ENCODE measurements at places on chromosomes 5 and 9.

DNA sequence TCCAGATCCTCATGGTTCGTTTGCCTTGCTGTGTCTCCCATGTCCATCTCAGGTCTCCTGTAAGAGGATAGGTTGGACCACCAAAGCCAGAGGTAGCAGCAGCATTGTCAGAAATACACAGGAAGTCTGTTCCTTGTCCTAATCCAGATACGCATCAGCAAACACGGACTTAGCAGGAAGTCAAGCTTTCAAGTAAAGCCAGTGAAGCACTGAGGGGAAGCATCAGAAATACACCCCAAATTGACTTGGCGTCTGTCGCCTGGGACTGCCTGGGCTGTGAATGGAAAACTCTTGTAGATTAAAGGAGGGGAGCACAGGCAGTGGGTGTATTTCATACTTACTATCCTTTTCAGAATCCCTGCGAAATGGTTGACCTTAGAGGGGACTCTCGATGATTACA lies 171.3 kb downstream of the PSAT1 start:
- no peak for DNase-seq

GRCh38 chr5:4540375-4541173 lies 599.6 kb upstream of the ADAMTS16 start:
- no peak for DNase-seq

DNA sequence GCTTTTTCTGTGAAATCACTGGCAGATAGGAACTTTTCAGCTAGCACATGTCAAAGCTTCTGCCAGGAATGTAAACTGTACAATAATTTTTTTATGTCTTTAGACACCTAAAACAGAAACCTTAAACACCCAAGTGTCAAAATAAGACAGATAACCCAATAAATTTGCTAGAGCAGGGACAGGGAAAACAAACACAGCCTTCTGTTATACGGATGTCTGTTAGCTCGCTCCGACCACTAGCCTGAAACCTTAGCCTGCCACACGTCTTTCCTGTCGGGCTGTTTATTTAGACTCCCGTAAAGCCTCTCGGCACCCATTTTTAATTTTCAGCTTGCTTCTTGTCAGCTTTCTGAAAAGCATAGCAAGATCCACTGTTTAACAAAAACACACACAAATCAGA lies 355.4 kb upstream of the SLC24A2 start:
- DNase-seq: no peak

DNA sequence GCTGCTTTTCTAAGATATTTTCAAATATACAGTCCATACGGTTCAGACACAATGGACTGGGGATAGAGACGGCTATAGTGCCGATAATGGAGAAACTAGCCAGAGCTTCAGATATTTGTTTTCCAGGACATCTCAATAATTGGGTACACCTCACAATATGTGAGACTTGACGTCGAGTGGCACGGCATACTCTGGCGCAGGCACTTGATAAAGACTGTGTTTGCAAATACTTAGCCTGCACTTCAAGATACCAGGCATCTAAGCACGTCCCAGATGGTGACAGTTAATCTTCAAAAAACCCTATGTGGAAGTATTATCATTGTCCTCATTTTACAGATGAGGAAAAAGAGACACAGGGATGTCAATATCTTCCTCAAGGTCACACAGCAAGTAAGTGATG lies 48.5 kb downstream of the SEMA5A start:
- no peak for DNase-seq

GRCh38 chr9:106964329-106964728 lies 101.4 kb downstream of the ZNF462 start:
- no peak for DNase-seq

DNA sequence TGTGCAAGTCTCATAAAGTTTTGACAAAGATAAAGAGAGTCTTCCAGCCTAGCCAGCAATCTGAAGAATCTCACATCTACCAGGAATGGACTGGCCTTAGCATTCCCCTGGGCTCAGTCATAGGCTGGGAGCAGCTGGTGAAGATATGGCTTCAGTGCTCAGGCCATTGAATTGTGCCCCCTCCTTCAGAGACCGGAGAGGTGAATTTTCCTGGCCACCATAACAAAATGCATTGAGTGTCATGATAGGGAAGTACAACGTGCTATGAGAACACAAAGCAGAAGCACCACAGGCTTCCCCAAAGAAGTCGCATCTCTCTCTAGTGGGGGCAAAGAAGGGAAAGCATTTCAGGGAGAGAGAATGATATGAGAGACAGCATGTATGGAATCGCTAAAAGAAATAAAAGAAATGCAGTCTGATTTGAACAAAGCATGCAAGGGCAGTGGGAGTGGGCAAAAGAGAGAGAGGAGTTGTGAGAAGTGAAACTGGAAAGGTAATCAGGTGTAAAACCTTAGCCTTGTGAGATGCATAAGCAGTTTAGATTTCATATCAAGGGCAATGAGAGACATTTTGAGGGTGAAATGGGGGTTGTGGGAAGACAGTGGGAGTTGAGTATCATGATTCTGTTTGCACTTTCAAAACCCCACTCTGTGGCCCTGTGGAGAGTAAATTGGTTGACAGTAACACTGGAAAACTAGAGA lies 57.1 kb upstream of the NMUR2 start:
- DNase-seq: no peak

DNA sequence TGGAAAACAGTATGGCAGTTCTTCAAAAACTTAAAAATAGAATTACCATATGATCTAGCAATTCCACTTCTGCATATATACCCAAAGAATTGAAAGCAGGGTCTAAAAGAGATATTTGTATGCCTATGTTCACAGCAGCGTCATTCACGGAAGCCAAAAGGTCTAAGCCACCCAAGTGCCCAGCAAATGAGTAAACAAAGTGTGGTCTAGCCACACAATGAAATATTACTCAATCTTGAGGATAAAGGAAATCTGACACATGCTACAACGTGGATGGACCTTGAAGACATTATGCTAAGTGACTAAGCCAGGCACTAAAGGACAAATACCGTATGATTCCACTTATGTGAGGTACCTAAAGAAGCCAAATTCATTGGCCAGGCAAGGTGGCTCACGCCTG lies 11.1 kb upstream of the MED27 start:
- peak; percentile 13 for DNase-seq

DNA sequence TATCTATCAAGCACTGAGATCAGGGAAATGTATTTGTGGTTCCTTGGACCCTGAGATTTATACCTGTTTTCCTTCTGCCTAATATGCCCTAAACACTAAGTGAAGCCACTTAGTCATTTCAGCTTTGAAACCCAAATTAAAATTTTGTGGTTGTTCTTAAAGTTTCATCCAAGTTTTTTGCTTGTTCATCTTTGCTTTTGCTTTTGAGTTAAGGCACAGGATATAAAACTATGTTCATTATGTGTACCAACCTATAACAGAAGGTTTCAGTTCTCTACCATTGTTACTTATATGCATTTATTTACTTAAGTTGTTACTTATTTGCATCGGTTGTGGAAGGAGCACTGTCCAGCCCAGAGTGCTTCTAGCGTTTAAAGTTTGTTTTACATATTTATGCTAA lies 382.3 kb downstream of the PTPRD start:
- no peak for DNase-seq

GRCh38 chr5:144405991-144406390 lies 235.3 kb downstream of the KCTD16 start:
- no peak for DNase-seq

GRCh38 chr9:134707031-134707680 lies 65.6 kb downstream of the COL5A1 start:
- DNase-seq: peak; percentile 82

- no peak for DNase-seq
Measured at GRCh38 chr9:36136894-36137391, 410 bp downstream of the GLIPR2 start.

DNA sequence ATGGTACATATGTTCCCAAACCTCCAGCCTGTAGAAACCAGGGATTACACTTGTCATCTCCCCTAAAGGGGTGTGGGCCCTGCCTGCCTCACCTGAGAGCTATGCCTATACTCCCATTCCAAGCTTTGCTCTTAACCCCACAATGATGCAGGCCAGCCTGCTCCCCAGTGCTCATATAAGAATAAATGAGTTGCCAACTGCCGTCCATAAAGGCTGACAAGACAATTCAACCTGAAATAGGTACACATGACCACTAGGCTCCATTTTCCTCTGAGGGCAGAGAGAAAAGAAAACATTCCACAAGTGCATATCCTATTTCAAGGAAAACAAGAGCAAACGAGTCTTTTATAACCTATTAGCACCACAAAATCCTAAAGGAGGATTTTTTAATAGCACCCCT lies 28.4 kb downstream of the SKP1 start:
- no peak for DNase-seq

DNA sequence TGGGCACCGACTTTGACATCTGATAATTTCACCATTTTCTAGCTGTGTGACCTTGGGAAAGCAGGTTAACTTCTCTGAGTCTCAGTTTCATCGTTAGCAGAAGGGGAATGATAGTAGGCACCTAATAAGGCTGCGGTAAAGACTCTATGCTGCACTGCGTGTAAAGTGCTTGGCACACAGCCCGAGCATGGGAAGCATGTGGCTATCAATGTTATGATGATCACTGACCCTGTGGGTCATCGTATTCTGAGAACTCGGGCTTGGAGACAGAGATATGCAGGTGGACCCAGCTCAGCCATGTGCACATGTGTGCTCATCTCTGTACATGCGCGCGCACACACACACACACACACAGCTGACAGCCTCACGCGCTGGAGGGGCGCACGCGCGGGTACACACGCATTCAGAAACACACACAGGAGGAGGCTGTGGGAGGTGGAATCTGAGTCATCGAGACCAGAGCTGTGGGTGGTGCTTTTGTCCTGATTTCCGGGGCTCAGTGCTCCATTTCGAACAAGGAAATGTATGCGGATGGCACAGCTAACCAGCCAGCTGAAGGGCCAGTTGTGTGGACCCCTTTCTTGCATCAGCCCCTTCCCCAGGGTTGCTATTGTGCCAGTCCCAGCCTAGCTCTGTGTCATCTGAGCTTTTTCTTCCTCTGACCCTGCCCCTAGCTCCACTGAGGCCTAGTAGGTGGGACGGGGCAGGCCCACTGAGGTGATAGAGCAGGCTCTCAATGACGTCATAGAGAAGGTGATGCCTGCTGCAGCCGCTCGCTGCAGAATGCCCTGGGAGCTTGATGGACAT lies 11.1 kb upstream of the ARAP3 start:
- peak; percentile 33 for DNase-seq

- peak; percentile 94 for DNase-seq
Measured at GRCh38 chr9:134670042-134670525, 28.5 kb downstream of the COL5A1 start.

- peak; percentile 89 for DNase-seq
Measured at GRCh38 chr9:73149371-73150067, 2.1 kb upstream of the ANXA1 start.

DNA sequence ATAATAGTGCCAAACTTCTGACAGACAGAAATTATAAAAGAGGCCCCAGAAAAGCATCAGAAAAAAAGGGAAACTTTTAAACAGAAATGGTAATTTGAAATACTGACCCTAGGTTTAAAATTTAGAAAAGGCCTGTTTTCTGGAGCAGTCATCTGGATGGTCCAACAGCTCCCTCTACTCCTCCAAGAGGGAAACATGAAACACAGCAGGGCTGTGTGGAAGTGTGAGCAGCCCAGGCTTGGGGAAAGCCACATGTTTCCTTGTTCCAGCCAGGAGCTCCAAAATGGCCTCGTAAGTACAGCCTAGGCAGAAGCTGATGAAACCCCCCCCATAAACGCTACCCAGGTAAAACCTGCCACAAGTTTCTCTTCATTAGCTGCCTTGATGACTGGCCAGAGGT lies 499.3 kb upstream of the ADAMTS16 start:
- peak; percentile 39 for DNase-seq

DNA sequence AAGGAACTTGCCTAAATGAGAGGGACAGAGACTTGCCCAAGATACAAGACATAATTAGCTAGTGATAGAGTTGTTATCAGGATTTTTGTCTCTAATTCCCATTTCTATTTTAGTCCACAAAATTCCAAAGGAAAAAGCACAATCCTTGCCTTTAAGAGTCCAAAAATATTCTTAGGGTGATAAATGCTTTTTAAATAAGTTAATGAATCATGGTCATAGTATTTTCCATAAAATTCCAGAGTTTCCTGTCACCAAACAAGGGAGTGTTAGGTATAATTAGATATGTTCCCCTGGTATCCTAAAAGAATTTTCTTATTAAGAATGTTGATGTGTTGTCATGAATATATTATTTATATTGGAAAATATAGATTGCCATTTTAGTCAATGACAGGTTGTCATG lies 21.8 kb upstream of the CEP72 start:
- DNase-seq: peak; percentile 29

GRCh38 chr9:35262064-35262463 lies 100.3 kb downstream of the UNC13B start:
- no peak for DNase-seq

DNA sequence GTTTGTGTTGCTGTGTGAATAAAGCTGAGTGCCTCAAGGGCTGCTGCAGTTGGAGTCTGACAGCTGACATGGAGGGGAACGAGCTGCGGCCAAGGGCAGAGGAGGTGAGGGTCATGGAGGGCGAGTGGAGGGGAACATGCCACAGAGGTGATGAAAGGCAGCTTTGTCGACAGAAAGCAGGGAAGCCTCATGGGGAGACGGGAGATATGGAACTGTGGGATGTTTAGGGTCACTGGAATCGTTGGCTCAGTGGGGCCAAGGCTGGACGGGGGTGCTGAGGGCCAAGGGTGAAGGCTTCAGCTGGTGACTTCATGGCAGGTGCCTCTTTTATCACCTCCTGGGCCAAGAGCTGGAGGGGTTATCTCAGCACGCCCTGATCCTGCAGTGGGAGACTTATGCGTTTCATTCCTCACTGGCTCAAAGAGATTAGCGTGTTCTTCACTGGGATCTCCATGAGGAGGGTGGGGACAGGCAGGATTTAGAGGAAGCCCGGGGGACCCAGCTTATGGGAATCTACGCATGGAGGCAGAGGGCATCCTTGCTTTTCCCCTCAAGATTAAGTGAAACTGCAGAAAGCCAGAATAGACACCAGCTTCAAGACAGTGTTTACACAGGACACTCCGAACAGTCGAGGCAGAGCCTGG lies 42.2 kb downstream of the FAM240B start:
- no peak for DNase-seq

- DNase-seq: no peak
Measured at GRCh38 chr9:128053560-128053959, 13.6 kb downstream of the NAIF1 start.

GRCh38 chr9:82524407-82524806 lies 535.8 kb downstream of the SPATA31D1 start:
- DNase-seq: no peak

- DNase-seq: no peak
Measured at GRCh38 chr5:74424162-74424868, 216.2 kb downstream of the ENC1 start.

DNA sequence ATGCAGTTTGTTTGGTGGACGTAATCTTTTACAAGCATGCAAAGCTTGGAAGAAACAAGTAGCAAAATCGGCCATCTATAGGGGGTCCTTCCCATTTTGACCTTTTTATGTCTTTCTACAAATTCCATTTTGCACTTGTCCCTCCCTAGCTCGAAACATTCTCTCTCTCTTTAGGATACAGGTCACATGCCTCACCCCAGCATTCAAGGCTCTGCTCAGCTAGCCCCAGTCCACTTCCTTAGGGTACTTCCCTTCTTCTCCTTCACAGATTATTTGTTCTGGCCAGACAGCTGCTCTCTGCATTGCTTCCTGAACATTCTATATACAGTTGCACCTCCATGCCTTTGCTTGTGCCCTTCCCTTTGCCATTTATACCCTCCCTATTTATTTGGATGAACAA lies 31.7 kb upstream of the TRIM14 start:
- DNase-seq: no peak
